ENCODE measurements at places on chromosomes 4 and X.

DNA sequence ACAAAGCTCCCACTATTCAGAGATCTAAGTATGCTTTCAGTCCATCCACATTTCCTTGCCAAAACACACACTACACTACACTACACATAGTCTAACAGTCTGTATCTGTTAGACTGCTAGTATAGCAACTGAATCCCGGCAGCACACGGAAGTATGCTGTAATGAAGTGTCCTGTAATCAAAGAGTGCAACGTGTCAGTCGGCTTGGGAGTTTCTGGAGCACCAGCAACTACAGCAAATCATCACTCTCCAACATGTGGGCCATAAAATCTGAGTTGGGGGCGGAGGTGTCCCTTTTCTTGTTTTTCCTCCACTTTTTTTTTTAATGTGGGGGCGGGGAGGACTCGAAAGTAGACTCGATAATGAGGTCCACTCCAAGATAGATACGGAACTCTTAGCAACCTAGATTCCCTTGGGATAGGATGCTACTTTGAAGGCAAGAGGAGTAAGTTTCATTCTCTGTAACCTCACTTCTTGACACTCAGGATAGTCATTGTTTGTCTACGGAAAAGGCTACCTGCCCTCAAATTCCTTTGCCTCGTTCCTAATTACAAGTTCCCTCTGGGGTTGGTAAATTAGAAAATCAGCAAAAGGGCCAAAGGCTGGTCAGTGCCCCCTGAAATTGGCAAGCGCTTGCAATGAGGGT, 722 bp downstream of the SLC10A7 start:
- DNase-seq, result no peak

DNA sequence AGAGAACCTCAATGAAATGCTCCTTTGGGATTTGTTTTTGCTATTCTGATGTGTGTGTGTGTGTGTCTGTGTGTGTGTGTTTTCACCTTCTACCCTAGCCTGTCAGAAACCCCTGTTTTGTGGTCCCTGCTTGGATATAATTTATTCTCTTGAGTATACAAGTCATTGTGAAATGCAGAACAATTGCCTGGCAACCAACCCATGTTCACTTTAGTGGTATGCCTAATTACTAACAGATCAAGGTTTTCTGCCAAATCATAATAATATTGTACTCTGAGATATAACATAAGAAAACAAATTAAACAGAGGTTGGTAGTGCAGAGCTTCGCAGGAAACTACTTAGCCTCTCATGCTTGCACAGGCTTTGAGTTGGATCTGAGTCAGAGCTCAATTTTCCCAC, 7.0 kb upstream of the TET2 start:
- no peak for DNase-seq

- no peak for DNase-seq
These were observed 174.5 kb downstream of the DCLK2 start for GRCh38 chr4:150252741-150253140.

- DNase-seq, result no peak
These were observed 182.7 kb upstream of the PAQR3 start for GRCh38 chr4:79121875-79122358.

DNA sequence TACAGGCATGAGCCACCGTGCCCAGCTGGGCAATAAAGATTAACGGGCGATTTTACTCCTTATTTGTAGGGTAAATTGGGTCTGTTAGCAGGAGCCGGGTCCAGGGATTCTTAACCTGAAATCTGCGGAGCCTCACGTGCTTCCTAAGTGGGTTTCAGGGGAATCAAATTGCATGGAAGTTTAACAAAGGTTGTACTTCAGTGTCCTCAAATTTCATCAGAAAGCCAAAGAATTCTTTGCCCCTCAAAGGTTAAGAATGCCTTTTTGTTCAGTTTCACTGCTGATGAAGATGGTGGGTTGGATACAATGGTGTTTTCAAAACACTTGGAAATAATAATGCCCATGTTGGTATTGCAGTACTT, 67.9 kb downstream of the AFF1 start:
- no peak for DNase-seq

GRCh38 chr4:101155945-101156344, 191.4 kb downstream of the PPP3CA start:
- DNase-seq, result no peak

GRCh38 chrX:135354288-135354687, 45.0 kb downstream of the ETDC start:
- no peak for DNase-seq

- no peak for DNase-seq
These were observed 90.1 kb upstream of the HS3ST1 start for GRCh38 chr4:11518754-11519153.

DNA sequence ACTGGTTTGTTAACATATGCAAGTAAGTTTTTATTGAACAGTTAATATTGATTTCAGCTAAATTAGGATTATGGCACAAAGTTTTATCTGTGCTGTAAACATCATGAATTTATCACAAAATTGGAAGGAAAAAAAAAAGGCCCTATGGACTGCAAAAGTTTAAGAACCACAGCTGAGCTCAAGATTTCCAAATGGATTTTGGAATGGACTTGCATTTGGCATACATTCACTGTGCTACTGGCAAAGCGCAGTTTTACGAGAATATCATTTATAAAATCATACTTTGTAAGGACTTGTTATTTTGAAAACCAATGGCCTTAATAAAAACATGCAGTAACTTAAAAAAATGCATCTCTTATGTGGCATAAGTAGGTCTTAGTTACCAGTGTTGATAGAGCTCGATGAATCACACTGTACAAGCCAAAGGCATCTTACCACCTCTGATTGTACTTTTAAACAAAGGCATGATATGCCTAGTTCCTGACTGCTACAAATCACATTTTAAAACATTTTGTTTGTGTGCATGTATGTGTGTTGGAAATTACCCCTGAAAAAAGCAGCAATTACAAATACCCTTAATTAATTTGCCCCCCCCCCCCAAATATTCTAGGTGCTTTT, 58.6 kb downstream of the TAB3 start:
- DNase-seq, result no peak

DNA sequence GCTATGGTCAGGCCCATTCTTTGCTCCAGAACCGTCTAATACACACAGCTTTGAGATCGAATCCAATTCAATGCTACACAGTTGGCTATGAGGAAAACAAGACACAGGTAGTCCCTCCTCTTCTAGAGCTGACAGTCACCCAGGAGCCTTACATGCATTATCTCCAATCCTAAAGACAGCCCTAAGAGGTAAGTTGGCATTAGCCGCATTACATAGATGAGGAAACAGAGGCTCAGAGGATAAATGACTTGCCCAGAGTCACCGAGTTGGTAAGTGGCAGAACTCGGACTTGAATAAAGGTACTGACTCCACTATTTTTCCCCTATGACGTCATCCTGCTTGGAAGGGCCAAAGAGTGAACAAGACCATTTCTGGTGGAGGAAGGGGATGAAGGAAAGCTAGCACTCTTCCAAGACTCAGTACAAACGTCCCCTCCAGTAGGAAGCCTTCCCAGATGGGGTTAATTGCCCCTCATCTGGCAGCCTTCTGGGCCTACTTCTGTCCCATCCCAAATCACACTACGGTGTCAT, 8.5 kb downstream of the IQSEC2 start:
- DNase-seq, result no peak

- DNase-seq, result no peak
These were observed 109.4 kb downstream of the SMIM20 start for GRCh38 chr4:26023203-26023972.

DNA sequence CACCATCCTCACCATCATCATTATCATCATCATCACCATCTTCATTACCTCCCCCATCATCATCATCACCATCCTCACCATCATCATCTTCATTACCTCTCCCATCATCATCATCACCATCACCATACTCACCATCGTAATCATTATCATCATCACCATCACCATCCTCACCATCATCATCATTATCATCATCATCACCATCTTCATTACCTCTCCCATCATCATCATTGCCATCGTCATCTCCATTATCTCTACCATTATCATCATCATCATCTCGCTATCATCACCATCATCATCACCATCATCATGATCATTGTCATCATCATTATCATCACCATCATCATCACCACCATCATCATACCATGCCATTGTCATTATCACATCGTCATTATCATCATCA, 362.9 kb downstream of the DHRSX start:
- DNase-seq, result no peak

DNA sequence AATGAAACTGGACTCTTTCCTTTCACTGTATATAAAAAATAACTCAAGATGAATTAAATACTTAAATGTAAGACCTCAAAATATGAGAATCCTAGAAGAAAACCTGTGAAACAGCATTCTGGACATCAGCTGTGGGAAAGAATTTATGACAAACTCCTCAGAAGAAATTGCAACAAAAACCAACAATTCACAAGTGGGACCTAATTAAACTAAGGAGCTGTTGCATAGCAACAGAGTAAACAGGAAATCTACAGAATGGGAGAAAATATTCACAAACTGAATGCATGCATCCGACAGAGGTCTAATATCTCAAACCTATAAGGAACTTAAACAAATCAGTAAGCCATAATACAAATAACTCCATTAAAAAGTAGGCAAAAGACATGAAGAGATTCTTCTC, 851.7 kb upstream of the PCDH10 start:
- DNase-seq, result no peak

DNA sequence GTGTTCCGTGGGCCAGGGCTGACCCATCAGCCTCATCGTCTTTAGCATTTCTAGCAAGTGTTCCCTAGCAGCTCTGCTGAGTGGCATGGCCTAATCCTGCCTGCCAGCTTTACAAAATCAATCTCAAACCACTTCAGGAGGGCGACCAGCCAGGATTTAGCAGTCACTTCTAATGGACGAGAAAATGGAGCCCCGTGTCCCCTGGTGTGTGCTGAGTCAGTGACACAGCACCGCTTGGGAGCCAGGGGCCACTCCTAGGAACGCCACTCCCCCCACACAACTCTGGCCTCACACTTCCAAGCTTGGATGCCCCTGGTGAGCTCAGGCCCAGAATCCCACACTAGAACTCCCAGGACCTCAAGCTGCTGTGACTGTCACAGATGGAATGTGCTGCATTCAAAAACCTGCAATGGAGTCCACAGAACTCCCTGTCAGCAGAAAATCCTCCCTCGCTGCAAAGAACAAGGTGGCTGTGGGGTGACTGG, 311.2 kb upstream of the GATB start:
- DNase-seq, result no peak

- DNase-seq, result no peak
These were observed 315.5 kb downstream of the BCOR start for GRCh38 chrX:39782276-39782675.

DNA sequence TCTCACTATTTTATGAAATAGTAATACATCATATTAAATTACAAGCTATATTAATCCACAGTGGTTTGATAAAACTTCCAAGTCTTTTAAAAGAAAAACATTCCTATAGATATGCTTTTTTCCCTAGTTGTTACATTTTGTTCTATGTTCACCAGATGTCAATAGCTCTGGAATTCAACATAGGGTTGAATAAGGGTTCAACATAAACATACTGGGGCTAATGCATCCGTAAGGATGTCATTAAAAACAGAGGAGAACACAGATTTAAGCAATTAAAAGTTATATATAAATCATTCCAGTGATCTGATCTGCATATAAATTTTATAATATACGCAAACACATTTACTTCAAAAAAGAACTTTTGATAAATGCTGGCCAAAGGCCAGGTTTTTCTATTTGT, 32.5 kb downstream of the SULT1B1 start:
- no peak for DNase-seq

DNA sequence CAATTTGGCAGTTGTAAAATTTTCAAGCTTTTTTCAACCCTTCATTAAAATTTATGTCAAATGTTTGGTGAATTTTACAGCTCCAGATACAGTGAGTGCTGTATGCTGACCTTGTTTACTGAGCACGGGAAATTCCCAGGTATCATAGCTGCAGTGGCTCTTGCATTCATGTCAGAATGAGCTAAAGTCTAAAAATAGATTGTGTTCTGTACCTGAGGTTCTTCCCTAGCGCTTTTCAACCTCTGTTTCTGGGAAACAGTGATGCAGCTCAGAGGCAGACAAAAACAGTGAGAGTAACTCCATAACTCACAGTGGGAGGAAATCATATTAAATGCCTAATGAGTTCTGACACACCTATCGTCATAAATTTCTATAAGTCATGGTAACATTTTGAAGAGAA, 393.8 kb upstream of the GNPDA2 start:
- DNase-seq, result no peak

DNA sequence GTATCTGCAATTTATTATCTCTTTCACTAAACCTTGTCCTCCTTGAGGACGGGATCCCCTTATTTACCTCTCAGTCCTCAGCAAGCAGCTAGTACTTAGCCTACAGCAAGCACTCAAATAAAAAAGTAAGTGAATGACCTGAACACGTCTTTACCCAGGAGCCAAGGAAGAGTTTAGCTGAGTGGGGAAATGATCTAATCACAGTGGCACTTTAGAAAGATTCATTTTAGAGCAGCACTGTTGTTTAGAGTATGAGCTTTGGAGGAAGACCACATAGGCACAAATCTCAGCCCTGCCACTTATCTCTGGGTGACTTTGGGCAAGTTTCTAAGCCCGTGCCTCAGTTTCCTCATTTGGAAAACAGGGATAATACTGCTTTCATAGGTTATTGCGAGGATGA, 2.7 kb downstream of the FAM120C start:
- DNase-seq, result no peak

DNA sequence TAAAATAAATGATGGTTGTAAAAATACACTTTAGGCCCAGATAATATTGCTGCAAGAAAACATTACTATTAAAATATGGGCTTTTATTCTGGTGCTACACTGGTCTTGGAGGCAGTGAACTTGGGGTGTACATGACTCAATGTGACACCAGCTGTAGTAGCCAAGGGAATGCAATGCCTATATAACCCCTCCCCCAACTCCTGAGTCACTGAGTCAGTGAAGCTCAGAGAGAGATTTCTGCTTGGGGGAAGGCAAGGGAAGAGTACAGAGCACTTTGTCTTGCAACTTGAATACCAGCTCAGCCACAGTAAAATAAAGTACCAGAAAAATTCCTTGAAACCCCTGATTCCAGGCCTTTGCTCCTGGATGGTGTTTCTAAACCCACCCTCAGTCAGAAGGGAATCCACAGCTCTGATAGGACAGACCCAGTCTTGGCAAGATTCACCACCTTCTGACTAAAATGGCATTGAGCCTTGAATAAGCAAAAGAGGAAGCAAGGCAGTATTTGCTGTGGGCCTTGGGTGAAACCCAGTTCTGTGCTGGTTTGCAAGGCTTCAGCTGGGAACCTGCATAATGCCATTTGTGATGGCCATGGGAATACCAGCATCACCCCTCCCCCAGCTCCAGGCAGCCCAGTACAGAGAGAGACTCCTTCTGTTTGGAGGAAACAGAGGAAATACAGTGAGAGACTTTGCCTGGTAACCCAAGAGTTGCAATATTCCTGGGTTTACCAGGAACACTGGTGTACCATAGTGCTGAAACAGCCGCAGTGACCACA, 209.9 kb downstream of the IQCM start:
- no peak for DNase-seq

GRCh38 chr4:154854362-154854761, 73.3 kb downstream of the RBM46 start:
- no peak for DNase-seq

GRCh38 chrX:150581093-150581775, 12.8 kb downstream of the MTM1 start:
- no peak for DNase-seq

GRCh38 chr4:169765835-169766234, 8.1 kb upstream of the HPF1 start:
- no peak for DNase-seq

All from stimulated activated CD8-positive, alpha-beta memory T cell treated with anti-CD3 and anti-CD28 coated beads, Interleukin-7, amount 100 ng/mL, for 48 hours (primary cell).